Activated CD4-positive, alpha-beta memory T cell treated with anti-CD3 and anti-CD28 coated beads for 36 hours (primary cell): ENCODE measurements at places on chromosomes 2 and 18. TPM values are rescaled to one million over a fixed set of nuclear protein-coding genes. Genes with fewer than 3 reads are reported as not detected.

- no peak for DNase-seq
Measured at GRCh38 chr2:132439703-132440398, 23.2 kb downstream of the GPR39 start.

DNA sequence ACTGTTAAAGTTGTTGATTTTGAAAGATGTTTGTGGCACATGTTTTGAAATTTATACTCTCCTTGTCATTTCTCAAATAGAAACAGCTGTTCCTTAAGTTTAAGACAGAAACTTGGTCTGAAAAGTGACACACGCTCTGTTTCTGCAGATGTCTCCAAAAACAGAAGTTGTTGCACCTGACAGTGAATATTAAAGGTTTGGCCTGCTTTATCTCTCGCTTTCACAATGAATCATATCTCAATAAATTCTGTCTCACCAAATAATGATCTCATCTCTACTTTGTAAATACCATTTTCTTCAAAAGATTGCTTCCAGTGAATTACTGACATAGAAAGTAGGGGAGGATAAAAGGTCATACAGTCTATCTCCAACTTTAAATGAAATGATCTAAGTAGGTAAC, 294.9 kb upstream of the SYT4 start:
- no peak for DNase-seq

DNA sequence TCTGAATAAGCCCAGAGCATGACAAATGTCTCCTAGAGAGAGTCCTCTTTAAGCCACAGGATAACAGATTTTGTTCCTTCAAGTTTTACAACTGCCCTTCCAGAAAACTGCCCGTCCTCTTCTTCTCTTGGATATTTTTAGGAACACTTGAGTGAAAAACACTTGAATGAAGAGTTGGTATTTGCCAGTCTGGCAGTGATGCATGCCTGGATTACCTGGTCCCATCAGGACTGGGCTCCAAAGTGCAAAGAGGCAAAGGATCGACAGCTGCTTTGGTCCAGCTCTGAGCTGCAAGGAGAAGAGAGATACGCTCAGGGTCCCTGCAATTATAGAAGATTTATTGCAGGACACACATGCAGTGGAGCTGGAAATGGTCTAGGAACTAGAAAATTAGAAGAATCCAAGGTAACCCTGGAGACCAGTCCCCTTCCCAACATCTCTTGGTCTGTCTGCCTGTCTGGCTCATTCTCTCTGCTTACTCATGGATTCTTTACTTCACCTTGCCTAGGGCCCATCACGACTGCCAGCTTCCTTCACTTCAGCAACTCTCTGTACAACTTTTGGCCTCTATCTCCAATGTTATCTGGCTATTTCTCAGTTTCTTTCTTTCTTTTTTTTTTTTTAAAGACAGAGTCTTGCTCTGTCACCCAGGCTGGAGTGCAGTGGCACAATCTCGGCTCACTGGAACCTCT, 112.1 kb upstream of the SIX2 start:
- no peak for DNase-seq

- DNase-seq = no peak
Measured at GRCh38 chr2:149125031-149125725, 86.7 kb downstream of the LYPD6B start.

Gene HOXD12
- not detected for total RNA-seq

Gene MOGAT1
- not detected for total RNA-seq

DNA sequence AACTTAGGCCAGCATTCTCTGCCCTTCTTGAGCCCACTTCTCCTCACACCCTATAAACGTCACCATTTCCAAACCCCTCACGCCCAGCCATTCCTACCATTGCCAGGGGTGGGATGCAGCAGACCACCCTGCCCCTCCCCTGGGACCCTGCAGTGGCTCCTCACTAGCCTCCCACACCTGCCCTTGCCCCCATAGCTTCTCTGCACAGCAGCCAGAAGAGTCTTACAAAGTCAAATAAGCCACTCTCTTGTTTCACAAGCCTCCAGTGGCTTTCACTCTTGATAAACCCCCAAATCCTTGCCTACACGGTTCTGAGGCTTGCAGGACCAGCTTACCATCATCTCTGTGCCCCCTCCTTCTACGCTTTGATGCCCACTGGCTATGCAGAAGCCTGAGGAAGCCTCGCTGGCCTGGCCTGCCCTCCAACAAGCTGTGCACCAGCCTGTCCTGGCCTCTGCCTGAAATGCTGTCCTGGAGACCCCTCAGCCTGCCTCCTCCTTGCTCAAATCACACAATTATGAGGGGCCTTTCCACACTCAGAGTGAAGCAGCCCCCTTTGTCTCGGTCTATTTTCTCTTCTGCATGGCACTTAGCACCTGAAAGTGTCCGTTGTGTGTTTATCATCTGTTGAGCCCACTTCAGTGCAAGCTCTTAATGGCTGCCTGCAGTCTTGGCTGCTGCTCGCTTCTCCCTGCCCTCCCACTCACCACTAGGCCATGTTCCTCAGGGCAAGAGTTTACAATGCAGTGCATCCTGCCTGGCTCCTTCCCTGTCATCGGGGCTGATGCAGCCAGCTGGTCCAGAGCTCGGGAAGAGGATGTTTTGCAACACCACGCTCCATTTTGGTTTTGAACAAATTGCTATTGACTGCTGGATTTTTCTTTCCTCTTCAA, 82.6 kb upstream of the RGPD5 start:
- DNase-seq = no peak

GRCh38 chr2:167940734-167941507, 306.5 kb downstream of the STK39 start:
- DNase-seq = no peak

DNA sequence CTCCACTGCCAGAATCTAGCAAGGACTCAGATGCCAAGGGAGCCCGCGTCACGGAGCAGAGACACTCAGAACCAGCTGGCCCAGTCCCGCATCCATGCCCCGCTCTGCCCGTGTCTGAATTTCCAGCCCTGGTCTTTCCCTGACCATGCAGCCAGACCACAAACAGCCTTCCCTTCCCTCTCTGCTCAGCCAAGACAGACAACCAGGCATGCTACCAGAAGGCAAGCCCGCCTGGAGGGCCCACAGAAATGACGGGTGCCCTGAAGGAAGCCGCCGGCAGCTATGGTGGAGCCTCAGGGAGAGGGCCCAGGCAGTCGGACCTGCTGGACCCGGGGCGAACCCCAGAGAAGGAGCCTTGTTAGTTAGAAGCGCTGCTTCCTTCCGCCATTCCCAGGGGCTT, 45.1 kb upstream of the MAL start:
- DNase-seq = no peak

Gene GMPPA
- total RNA-seq = 37.4 TPM

Gene FAM124B
- 0.40 TPM for total RNA-seq

- no peak for DNase-seq
Measured at GRCh38 chr18:37665346-37665745, 99.7 kb upstream of the CELF4 start.

GRCh38 chr2:216001216-216002100, 11.9 kb downstream of the MREG start:
- no peak for DNase-seq

DNA sequence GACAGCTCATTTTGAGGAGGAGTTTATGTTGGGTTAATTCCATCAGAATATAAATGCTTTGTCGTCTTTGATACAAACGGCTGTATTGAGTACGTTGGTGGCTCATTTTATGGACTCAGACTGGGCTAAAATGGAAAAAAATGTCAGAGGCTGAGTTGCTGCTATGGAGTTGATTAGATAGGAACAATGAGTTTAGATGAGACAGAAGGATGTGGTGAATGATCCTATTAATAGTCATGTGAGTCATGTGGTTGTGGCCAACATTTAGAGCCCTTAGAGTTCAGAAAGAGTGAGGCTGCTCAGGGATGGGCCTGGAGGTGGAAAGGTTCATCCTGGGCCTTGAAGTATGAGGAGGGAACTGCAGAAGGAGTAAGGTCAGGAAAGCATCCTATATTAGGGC, 434.2 kb downstream of the MEIS1 start:
- DNase-seq = no peak

Gene MROH2A
- total RNA-seq = not detected

Gene C2orf74
- 15.9 TPM for total RNA-seq

DNA sequence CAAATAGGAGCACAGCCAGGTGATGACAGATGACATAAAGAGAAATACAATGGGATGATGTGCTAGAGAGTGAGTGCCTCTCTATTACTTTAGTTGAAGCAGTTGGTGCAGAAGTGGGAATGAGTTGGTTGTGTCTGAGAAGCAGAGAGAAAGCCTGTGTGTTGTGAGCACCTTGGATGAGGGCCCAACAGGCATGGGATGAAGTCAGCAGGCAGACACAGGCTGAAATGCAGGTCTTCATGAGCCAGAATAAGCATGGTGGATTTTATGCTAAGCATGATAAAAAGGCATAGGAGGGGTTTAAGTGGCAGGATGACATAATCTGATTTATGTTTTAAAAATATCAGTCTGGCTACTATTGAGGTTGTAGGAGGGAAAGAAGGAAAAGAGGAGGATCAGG, 71.5 kb downstream of the KLHL14 start:
- DNase-seq = no peak

Gene UGT1A9
- not detected for total RNA-seq

- no peak for DNase-seq
Measured at GRCh38 chr2:21633466-21633865, 509.7 kb downstream of the TDRD15 start.

Gene PRKAG3
- total RNA-seq = not detected

GRCh38 chr2:37412231-37412630, 67.8 kb downstream of the QPCT start:
- DNase-seq = no peak

DNA sequence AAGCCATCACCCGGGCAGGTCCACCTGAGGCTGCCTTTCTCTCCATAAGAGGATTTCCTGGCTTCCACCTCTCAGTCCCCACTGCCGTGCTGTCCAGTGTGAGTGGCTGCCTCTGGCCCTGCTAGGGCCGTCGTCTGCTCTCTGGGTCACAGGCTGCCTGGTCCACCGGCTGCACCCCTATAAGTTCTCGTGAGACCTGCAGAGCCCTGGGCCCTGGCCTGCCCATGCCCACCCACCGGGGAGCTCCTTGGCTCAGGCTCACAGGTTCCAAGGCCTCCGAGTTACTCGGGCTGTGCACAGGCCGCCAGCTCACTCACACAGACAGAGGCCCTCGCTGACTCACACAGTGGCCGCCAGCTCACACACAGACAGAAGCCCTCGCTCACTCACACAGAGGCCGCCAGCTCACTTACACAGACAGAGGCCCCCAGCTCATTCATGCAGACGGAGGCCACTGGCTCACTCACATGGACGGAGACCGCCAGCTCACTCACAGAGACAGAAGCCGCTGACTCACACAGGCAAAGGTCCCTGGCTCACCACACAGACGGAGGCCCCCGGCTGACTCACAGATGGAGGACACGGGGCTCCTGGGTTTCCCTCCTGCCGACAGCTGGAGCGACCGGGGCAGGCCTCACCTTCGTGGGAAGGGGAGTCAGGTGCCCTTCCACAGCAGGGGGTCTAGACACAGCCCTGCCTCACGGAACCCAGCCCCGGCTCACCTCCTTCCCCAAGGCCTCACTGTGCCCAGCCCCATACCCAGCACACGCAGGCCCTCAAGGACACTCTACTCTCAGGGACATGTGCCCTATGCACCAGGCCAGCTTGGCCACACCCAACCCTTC, 334.1 kb upstream of the MYT1L start:
- no peak for DNase-seq

DNA sequence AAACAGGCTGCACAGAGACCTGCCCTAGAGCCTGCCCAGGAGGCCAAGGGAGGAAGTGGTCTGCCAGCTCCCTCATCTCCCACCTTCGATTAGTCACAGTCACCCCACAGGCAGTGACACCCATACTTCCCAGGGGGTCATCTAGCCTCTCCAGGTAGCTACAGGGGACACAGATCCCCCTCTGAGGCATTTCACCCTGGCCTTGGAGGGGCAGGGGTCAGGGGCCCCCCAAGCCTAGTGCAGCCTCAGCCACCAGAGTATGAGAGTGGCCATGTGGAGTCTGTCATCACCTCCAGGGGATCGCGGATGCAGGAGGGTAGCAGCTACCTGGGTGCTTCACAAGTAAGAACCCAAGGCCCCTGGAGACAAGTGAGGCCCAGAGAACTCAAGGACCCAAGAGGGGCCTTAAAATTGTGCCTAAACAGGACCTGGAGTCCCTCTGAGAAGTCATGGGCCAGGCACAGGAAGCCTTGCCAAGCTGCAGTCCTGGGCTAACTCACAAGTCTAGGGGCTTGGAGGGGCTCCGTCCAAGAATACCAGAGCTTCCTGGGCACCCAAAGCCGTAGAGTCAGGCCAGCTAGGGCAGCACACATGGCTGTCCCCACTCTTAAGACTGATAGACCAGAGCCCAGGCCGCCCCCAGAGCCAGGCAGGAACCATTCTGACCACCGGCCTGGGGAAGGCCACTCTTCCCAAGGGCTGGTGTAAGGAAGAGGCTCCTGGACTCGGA, 354.3 kb upstream of the ID2 start:
- DNase-seq = no peak

DNA sequence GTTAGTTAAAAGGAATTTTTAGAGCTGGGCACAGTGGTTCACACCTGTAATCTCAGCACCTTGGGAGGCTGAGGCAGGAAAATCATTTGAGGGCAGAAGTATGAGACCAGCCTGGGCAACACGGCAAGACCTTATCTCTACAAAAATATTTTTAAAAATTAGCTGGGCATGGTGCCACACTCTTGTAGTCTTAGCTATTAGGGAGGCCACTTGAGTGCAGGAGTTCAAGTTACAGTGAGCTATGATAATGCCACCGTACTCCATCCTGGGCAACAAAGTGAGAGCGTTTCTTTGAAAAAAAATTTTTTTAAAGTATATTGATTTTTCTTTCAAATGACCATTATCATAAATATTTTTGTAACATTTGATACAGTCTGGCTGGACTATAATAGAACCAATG, 93.6 kb upstream of the FAM117B start:
- DNase-seq = no peak

Gene TFPI
- not detected for total RNA-seq

Gene GPR17
- not detected for total RNA-seq

Gene FKBP1B
- 3.4 TPM for total RNA-seq

Gene CCDC68
- total RNA-seq = not detected

GRCh38 chr2:99949963-99950362, 192.4 kb downstream of the AFF3 start:
- no peak for DNase-seq

- DNase-seq = peak; percentile 85
Measured at GRCh38 chr2:39513641-39514094, 76.6 kb upstream of the MAP4K3 start.

DNA sequence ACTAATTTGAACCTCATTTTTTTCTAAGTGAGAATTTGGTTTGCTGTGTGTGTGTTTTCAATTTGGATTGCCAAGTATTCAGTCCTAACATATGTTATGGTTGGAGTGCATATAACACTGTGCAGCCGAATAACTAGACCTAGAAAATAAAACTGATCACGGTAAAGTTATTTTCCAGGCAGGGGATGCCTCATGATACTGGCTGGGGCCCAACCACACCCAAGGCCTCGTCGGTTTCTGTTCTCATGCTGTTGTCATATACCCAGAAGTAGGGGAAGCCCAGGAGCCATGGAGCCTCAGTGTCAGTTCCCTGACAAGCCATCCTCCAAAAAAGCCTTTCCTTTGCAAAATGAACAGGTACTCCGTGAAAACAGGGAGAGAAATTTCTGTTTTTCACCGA, 160.2 kb downstream of the GBX2 start:
- DNase-seq = no peak
